ENCODE measurements at places on chromosomes 12 and 14.

DNA sequence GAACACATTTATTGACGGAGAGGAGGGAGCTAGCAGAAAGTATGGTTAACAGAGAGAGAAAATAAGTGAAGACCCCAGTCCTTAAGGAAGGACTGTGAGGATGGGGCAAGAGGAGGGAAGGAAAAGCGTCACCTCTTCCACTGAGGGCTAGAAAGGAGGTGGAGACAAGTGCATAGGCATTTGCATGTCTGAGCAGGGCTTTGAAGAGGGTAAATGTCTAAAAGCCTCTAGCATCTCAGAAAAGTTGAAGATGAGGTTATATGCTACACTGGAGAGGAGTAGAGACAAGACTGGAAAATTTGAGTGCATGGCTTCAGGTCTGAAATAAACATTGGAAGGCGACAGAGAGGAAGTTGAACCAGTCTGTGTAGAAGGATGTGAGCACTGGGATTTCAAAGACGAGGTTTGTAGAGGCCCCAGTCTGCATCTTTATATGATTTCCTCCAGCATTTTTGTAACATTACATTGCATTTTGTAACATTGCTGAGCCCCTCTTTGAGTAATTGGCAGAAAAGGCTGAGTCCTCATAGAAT lies 98.5 kb upstream of the IFNG-AS1 start:
- DNase-seq = no peak

DNA sequence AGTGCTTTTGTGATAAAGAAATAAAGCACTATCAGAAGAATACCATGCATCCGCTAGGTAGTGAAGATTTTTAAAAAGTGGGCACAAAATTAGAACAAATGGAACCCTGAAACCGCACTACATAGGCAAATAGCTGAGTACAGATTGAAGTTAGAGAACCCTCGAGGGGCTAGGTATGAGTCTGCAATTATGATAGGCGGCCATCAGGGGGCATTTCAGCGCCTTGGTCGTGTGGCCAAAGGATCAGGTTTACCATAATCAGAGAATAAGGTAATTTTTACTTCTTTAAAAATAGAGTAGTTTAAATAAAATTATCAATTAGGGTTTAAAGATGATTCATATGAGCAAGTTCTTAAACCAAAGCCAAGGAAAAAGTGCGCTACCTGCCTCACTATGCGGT lies 129.8 kb downstream of the TMX1 start:
- DNase-seq = no peak

GRCh38 chr12:54587315-54587873 lies 1.1 kb downstream of the PPP1R1A start:
- no peak for DNase-seq

DNA sequence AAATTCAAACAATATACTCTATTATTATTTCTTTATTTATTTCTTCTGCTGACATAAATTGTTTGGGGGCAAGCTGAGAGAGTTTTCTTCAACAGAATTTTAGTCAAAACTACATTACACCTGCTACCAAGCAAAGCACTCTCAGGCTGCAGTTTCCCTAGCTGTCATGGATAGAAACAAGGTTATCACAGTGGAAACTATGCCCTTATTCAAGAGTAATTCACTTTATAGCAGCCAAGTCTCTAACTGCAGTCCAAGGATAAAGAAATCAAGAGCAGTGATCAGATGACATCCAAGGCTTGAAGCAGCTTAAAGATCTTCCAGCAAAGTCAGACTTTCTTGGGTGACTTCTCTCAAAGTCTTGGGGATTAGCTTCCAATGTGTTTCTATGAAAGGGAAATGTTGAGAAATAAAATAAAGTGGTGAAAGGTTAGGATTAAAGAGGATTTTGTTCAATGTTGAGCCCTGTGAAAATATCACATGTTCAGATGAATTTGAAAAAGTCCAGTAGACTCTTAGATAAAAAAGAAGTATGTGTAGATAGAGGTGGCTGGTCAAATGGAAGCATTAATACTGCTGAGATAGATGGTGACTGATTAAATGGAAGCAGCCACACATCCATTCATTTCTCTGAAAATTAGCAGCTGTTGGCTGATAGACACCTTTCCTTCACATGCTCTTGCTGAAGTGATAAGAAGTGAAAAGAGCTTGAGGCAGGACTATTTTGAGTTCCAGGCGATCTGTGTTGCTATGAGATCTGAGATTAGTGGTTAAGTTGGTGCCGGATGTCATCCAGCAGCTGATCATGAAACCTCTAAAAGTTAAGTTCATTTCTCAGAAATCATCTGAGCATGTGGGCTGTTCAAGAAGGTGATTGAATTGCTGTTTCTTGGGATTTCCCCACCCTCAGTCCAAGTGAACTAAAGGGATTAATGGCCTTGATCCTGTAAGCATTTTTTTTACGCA lies 257.8 kb upstream of the BTG1 start:
- DNase-seq = peak; percentile 37
